ENCODE measurements at places on chromosomes 13 and 19. TPM values are rescaled to one million over a fixed set of nuclear protein-coding genes. Genes with fewer than 3 reads are reported as not detected.

- peak overlapping the region; percentile 89 for H3K4me3 ChIP-seq
- H3K27ac ChIP-seq = peak overlapping the region; percentile 88
- H3K27me3 ChIP-seq = peaks cover 19% of the 10 kb centered on the region
- DNase-seq = peak; percentile 74
Observed at GRCh38 chr13:113152984-113153809, 5.3 kb upstream of the PROZ start.

DNA sequence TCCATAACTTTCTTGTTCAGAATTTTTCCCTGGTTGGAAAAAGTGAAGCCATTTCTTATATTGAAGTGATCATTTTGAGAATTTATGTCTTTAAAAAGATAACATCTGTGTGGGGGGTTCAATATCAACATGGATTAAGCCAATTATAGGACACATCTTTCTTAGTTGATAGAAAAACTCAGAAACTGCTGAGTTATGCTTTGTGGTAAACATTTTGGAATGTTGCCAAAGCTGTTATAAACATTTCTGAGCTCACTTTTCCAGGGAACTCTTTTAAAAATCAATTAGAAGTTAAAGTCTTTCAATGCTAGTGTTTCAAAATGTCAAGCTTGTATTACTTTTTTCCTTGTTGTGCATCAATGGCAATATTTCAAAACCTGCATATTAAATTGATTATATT is 248.8 kb downstream of the DACH1 start:
- H3K27ac ChIP-seq = no peak overlapping the region
- no peak overlapping the region for H3K4me3 ChIP-seq
- H3K4me1 ChIP-seq = peaks cover 25% of the 10 kb centered on the region
- no peaks in the 10 kb centered on the region for H3K27me3 ChIP-seq

DNA sequence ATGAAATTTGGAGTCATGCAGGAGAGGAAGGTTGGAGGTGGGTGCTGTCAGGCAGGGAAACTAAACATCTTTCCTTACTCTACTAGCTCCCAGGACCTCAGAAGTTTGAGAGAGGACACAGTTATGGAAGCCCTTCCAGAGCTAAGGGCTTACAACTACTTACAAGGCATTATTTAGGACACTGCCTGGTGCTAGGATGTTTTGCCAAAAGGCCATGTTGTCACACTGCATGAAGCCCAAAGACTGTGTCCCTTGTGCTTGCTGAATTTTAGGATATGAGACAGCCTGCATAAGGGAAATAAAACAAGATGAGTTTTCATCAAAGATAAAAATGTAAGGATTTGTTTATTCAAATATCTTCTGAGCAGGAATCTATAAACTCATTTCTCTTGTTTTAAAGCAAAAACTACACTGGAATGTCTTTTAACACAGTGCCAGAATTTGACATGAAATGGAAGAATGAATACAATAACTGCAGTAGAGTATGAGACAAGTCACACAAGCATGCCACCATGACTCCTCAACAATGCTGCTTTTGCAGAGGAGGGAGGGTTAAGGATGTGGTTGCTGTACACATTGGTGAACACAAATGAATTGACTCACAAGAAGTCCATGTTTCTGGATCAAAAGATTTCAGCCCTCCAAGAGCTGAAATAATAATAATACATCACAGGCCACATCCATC is 258.4 kb downstream of the SPRY2 start:
- no peak for DNase-seq
- H3K27me3 ChIP-seq = no peaks in the 10 kb centered on the region
- no peak overlapping the region for H3K27ac ChIP-seq
- H3K36me3 ChIP-seq = no peaks in the 10 kb centered on the region
- peaks cover 21% of the 10 kb centered on the region for H3K4me1 ChIP-seq

- no peak for DNase-seq
- no peaks in the 10 kb centered on the region for H3K36me3 ChIP-seq
- no peaks in the 10 kb centered on the region for H3K27me3 ChIP-seq
- H3K4me3 ChIP-seq = no peak overlapping the region
Observed at GRCh38 chr19:36963280-36963679, 47.1 kb downstream of the ZNF568 start.

GRCh38 chr19:7520131-7521051 is 2.0 kb upstream of the MCOLN1 start:
- H3K36me3 ChIP-seq = peaks cover 6% of the 10 kb centered on the region
- no peaks in the 10 kb centered on the region for H3K27me3 ChIP-seq
- H3K27ac ChIP-seq = no peak overlapping the region
- peaks cover 19% of the 10 kb centered on the region for H3K4me1 ChIP-seq

DNA sequence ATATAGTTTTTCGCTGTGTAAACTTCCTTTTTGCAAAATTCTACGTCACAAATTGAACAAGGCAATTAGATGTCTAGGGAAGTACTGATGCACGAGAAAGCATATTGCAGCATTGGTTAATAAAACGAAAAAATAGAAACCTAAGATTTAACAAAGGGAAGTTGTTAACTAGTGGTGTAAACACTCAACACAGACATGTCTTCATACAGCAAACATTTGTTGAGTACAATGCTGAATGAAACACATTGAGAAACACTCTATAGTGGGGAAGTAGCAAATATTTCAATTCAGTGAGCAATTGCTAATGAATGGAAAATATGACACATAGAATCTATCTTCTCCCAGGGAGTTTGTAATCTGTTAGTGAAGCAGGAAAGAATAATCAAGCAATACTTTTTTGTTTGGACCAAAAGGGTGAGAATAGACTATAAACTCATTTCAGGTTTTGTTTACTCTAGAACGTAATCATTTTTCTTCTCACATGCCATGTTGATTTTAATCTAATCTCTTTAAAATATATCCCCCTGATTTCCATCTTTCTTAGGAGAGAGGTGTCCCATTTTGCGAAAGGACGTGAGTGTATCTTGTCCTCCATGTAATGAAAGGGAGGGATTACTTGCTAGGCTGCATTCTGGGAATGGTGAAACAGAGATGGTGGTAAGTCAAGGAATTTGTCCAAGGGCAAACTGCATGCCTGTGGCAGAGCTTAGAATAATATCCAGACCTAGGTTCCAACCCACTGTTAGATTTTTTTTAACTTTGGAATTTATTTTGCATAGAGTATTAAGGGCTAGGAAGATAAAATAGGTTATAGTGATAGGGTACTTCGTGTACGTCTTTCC is 1.7 kb upstream of the ANKRD10 start:
- peaks cover 4% of the 10 kb centered on the region for H3K36me3 ChIP-seq
- no peak for DNase-seq
- H3K4me1 ChIP-seq = peaks cover 27% of the 10 kb centered on the region
- H3K27me3 ChIP-seq = peaks cover 2% of the 10 kb centered on the region
- peak overlapping the region; percentile 75 for H3K27ac ChIP-seq

- DNase-seq = no peak
- no peaks in the 10 kb centered on the region for H3K36me3 ChIP-seq
- peaks cover 7% of the 10 kb centered on the region for H3K4me1 ChIP-seq
- no peaks in the 10 kb centered on the region for H3K27me3 ChIP-seq
- H3K4me3 ChIP-seq = no peak overlapping the region
Observed at GRCh38 chr13:31870511-31870910, 131.2 kb downstream of the RXFP2 start.

DNA sequence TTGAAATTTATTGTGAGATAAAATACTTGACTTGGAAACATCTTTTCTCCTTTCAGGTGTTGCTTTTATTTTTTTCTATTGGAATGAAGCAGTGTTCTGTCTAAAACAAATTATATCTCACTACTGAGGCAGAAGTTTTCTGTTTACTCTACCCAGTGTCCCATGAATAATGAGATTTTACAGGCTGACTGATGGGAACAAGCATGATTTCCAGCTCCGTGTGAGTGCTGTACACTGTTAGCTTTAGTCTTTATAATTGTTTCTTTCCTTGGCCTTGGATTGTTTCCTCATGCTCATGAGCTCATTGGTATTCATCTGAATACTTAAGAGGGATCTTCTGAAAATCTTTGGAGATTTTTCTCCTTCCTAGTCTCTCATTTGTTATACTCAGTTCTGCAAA is 2049.5 kb upstream of the PRR20A start:
- no peaks in the 10 kb centered on the region for H3K4me1 ChIP-seq
- H3K4me3 ChIP-seq = no peak overlapping the region
- H3K27me3 ChIP-seq = no peaks in the 10 kb centered on the region
- H3K36me3 ChIP-seq = no peaks in the 10 kb centered on the region
- DNase-seq = no peak
- no peak overlapping the region for H3K27ac ChIP-seq

DNA sequence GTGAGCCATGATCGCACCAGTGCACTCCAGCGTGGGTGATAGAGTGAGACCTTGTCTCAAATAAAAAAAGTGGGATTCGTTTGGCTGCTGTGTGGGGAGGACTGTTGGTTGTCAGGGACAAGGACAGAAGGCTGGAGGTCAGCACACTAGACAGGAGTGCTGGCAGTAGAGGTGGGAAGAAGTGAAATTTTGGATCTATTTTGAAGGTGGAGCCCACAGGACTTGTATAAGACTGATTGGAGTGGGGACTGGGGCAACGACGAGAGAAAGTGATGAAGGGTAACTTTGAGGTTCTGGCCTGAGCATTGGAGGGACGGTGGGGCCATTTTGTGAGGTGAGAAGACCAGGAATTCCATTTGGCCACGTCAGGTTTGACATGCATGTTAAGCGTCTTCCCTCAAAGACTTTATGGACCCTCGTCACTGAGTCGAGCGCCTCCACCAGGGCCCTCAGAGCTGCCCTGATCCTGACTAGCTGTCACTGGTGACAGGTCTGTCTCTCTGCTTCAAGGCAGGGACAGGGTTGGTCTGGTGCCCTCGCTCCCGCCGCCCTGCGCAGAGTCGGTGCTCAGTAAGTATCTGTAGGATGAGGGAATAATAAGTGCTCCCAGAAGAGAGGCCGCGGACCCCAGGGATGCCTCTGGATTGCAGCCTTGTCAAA is 673 bp downstream of the CTU1 start:
- DNase-seq = no peak
- H3K27ac ChIP-seq = peak overlapping the region; percentile 91
- peak overlapping the region; percentile 94 for H3K4me3 ChIP-seq
- peaks cover 7% of the 10 kb centered on the region for H3K27me3 ChIP-seq
- peaks cover 12% of the 10 kb centered on the region for H3K4me1 ChIP-seq
- peaks cover 7% of the 10 kb centered on the region for H3K36me3 ChIP-seq

GSX1 gene
- total RNA-seq = not detected

ZNF28 gene
- total RNA-seq = 40.0 TPM

CYP2F1 gene
- not detected for total RNA-seq

GAS6 gene
- 102 TPM for total RNA-seq

FAAP24 gene
- total RNA-seq = 4.5 TPM
